Spinal cord (tissue), 10 donors: ENCODE measurements at places on chromosomes 13 and 19. TPM values are rescaled to one million over a fixed set of nuclear protein-coding genes. Genes with fewer than 3 reads are reported as not detected.

Gene CGB2
- total RNA-seq = not detected

Gene FUT6
- total RNA-seq = not detected

Gene SERP2
- 24.9 TPM for total RNA-seq

Gene MRPL4
- total RNA-seq = 13.7 TPM

Gene LYPD5
- total RNA-seq = 2.3 TPM

Gene PRODH2
- not detected for total RNA-seq

Gene DBP
- 6.2 TPM for total RNA-seq

Gene ZNF382
- 26.7 TPM for total RNA-seq

Gene CGB3
- total RNA-seq = 0.72 TPM

Gene PINLYP
- total RNA-seq = 3.4 TPM

Gene EDNRB
- 154 TPM for total RNA-seq

Gene MIR17HG
- 5.4 TPM for total RNA-seq

Gene SYNGR4
- not detected for total RNA-seq

Gene ALOX5AP
- total RNA-seq = 23.1 TPM

DNA sequence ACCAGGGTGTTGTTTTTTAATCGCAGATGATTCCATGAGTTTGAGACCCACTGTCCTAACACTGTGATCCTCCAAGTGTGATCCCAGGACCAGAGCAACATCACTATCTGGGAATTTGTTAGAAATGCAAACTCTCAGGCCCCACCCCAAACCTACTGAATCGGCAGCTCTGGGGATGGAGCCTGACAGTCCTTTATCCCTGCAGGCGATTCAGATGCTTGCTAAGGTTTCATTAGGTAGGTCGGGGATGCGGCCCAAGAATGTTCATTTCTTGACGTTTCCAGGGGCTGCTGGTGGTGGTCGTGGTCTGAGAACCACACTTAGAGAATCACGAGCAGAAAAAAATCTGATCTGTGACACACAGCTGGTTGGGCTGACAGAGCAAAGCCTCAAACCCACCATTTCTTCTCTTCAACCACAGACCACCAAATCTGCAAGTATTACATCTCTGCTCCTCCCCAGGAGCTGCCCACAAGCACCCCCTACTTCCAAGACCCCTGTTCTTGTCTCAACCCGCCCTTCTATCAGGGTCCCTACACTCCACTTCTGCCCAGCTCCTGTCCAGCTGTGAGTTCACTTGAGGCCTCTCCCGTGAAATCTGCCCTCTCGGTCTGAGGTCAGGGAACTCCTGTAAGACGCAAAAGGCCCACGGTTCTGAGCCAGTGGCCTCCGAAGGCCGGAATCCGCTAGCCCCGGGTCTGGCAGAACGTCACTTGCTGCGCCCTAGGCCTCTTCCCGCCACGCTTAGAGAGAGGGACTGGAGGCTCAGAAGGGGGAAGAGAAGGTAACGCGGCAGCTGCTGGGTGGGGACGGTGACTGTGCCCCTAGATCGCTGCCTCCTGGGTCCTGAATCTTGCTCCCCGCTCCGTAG lies 1.1 kb upstream of the FARP1 start:
- peaks cover 27% of the 10 kb centered on the region for H3K4me1 ChIP-seq
- no peak for DNase-seq
- H3K36me3 ChIP-seq = no peaks in the 10 kb centered on the region
- no peak overlapping the region for H3K27ac ChIP-seq
- peak overlapping the region; percentile 65 for H3K4me3 ChIP-seq

- no peaks in the 10 kb centered on the region for H3K36me3 ChIP-seq
- H3K27ac ChIP-seq = no peak overlapping the region
- no peak for DNase-seq
- no peak overlapping the region for H3K4me3 ChIP-seq
Measured at GRCh38 chr13:111394211-111394922, 73.9 kb downstream of the TEX29 start.

GRCh38 chr13:49388091-49388635 lies 55.7 kb downstream of the CAB39L start:
- no peaks in the 10 kb centered on the region for H3K36me3 ChIP-seq
- H3K27me3 ChIP-seq = no peaks in the 10 kb centered on the region
- no peaks in the 10 kb centered on the region for H3K4me1 ChIP-seq

DNA sequence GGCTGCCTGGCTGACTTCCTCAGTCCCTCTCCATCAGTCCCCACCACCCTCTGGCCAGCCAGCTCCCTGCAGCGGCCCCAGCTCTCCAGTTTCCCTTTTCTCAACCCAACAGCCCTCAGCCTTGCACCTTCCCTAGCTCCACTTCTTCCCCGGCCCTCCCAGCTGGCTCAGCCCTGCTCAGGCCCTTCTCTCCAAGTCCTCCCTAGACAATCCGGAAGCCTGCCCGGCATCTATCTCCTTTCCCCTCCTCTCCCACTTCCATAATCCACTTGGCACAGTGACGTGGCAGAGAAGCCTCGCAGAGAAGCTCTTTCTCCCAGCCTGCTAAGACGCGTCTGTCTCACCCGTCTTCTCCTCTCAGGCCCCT lies 1.1 kb downstream of the UBXN6 start:
- DNase-seq = no peak
- peaks cover 38% of the 10 kb centered on the region for H3K36me3 ChIP-seq
- peak overlapping the region; percentile 74 for H3K4me3 ChIP-seq
- no peaks in the 10 kb centered on the region for H3K27me3 ChIP-seq
- H3K4me1 ChIP-seq = peaks cover 27% of the 10 kb centered on the region

GRCh38 chr13:98975822-98976261 lies 2.0 kb downstream of the DOCK9 start:
- H3K4me3 ChIP-seq = peak overlapping the region; percentile 50
- peak overlapping the region; percentile 25 for H3K27ac ChIP-seq
- H3K4me1 ChIP-seq = peaks cover 12% of the 10 kb centered on the region
- H3K27me3 ChIP-seq = no peaks in the 10 kb centered on the region

DNA sequence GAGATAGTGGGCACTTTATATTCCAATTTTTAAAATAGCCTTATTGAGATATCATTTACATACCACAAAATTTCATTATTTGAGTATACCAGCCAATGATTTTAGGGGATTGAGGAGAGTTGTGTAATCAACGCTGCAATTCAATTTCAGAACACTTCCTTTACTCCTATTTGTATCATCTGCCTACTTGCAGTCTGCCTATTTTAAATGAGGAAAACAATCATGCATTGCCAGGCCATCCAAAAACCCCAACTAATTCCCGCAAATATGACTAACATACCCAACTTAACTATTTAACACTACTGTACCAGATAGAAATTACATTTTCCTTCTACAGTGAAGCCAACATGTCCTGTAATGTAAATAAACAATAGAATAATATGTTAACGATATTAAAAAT lies 26.7 kb downstream of the CAB39L start:
- H3K27ac ChIP-seq = no peak overlapping the region
- DNase-seq = no peak
- no peak overlapping the region for H3K4me3 ChIP-seq
- no peaks in the 10 kb centered on the region for H3K27me3 ChIP-seq

- no peak for DNase-seq
- no peaks in the 10 kb centered on the region for H3K27me3 ChIP-seq
- H3K27ac ChIP-seq = no peak overlapping the region
- H3K4me3 ChIP-seq = no peak overlapping the region
Measured at GRCh38 chr19:5407356-5407755, 47.9 kb upstream of the ZNRF4 start.

DNA sequence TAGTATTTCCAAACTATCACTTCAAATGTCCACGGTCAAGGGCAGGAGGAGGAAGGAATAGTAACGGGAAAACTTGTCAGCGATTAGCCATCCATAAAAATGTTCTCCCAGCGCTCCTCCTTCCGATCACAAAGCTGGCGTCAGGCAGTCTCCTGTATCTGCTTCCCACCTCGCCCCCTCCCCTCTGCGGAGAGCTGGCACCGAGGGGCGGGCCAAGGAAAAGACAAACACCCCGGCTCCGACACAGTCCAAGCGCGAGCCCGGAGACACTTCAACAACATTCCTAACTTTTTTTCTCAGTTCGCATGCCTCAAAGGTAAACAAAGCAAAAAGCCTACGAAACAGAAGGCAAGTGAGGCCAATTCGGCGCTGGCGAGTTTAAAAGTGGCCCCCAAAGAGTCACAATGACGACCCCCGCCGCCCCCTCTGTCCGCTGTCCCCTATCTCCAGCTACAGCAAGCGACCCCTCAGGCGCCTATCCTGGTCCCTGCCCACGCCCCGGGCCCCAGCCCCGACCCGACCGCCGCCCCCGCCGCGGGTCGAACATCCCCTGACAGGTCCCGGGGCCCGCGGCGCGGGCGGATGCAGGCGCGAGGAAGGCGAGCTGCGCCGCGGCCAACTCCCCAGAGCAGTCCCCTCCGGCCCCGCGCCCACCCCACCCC lies 736 bp downstream of the SMAD9 start:
- peak overlapping the region; percentile 72 for H3K4me3 ChIP-seq
- peak; percentile 45 for DNase-seq
- no peaks in the 10 kb centered on the region for H3K27me3 ChIP-seq
- H3K4me1 ChIP-seq = peaks cover 8% of the 10 kb centered on the region

- no peak overlapping the region for H3K4me3 ChIP-seq
- H3K27ac ChIP-seq = no peak overlapping the region
- no peaks in the 10 kb centered on the region for H3K27me3 ChIP-seq
- H3K4me1 ChIP-seq = peaks cover 2% of the 10 kb centered on the region
Measured at GRCh38 chr13:80313668-80314256, 27.2 kb downstream of the SPRY2 start.

- H3K4me1 ChIP-seq = no peaks in the 10 kb centered on the region
- no peak overlapping the region for H3K4me3 ChIP-seq
- no peak overlapping the region for H3K27ac ChIP-seq
- H3K27me3 ChIP-seq = no peaks in the 10 kb centered on the region
Measured at GRCh38 chr13:31413516-31413915, 213.7 kb downstream of the B3GLCT start.

DNA sequence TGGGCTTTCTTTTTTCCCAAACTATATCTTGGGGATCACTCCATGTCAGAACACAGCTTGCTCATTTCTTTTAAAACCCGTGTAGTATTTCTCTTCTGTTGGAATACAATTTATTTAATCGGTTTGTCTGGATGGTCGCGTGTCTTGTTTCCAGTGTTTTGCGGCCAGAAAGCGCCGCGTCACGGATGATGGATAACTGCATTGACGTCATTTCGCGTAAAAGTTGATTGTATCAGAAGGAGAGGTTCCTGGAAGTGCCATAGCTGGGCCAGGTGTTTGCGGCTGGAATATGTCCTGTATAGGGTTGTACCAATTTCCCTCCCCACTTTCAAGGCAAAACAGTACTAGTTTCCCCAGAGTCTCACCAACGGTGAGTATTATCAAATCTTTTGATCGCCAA lies 9.7 kb downstream of the ACTL9 start:
- H3K27ac ChIP-seq = no peak overlapping the region
- H3K27me3 ChIP-seq = no peaks in the 10 kb centered on the region
- H3K36me3 ChIP-seq = no peaks in the 10 kb centered on the region
- no peaks in the 10 kb centered on the region for H3K4me1 ChIP-seq

DNA sequence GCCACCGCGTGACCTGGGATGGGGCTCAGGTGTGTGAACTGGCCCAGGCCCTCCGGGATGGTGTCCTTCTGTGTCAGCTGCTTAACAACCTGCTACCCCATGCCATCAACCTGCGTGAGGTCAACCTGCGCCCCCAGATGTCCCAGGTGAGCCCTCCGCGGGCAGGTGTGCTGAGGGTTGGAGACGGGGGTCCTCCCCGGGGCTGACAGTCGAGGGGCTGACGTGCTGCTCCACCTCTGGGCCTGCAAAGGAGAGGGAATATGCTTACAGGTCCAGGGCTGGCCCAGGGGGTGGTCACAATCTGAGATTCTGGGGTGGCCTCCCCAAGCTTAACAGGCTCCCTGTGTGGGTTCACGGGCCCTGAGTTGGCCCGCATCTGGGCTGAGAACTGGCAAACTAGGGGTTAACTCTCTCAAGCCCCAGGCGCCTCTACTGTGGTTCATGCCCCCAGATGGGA lies 386 bp downstream of the VAV1 start:
- peak overlapping the region; percentile 12 for H3K4me3 ChIP-seq
- H3K27me3 ChIP-seq = peaks cover 4% of the 10 kb centered on the region
- H3K27ac ChIP-seq = no peak overlapping the region
- H3K36me3 ChIP-seq = no peaks in the 10 kb centered on the region
- DNase-seq = no peak
- H3K4me1 ChIP-seq = peaks cover under 1% of the 10 kb centered on the region

GRCh38 chr19:46470376-46470775 lies 987 bp downstream of the PNMA8A start:
- no peak for DNase-seq
- H3K27ac ChIP-seq = peak overlapping the region; percentile 69
- H3K27me3 ChIP-seq = no peaks in the 10 kb centered on the region
- peaks cover 40% of the 10 kb centered on the region for H3K4me1 ChIP-seq
- H3K36me3 ChIP-seq = peaks cover 29% of the 10 kb centered on the region

GRCh38 chr19:2188708-2189385 lies 25.1 kb downstream of the DOT1L start:
- no peaks in the 10 kb centered on the region for H3K27me3 ChIP-seq
- no peak overlapping the region for H3K27ac ChIP-seq
- H3K36me3 ChIP-seq = peaks cover 100% of the 10 kb centered on the region
- no peak overlapping the region for H3K4me3 ChIP-seq

DNA sequence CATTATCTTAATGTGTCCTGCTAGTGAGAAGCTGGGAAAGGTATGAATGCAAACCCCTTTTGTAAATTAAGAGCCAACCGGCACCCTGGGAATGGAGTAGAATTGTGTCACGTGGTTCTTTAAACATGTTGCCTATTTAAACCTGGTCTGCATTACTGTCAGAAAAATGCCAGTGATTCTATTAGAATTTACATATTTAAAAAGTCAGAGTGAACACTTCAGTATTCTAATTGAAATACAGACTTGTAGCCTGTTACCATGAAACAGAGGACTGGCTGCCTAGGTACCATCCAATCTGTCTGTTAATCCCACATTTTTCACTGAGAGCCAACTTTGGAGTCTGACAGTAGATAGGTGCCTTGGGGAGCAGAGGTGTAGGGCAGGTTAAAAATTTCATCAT lies 652.3 kb upstream of the ARGLU1 start:
- no peak overlapping the region for H3K27ac ChIP-seq
- H3K27me3 ChIP-seq = no peaks in the 10 kb centered on the region
- no peak overlapping the region for H3K4me3 ChIP-seq
- no peak for DNase-seq
- no peaks in the 10 kb centered on the region for H3K36me3 ChIP-seq

GRCh38 chr13:80083853-80084676 lies 256.9 kb downstream of the SPRY2 start:
- no peaks in the 10 kb centered on the region for H3K27me3 ChIP-seq
- H3K36me3 ChIP-seq = no peaks in the 10 kb centered on the region
- no peak overlapping the region for H3K4me3 ChIP-seq
- H3K4me1 ChIP-seq = no peaks in the 10 kb centered on the region
- DNase-seq = peak; percentile 84

DNA sequence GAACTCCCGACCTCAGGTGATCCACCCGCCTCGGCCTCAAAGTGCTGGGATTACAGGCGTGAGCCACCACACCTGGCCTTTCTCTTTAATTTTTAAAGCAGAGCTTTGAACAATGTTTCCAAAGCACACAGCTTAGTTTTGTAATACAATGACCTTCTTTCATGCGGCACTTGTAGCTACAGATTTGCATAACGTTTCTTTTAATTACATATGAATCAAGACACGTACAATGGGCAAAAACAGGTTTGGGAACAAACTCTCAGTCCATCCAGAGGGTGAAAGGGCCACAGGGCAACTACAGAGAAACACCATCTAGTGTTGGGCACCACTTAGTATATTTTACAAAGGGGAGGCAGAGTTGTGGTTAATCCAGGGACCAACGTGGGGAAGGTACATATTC lies 19.0 kb upstream of the S1PR4 start:
- H3K4me3 ChIP-seq = no peak overlapping the region
- no peak overlapping the region for H3K27ac ChIP-seq
- H3K4me1 ChIP-seq = peaks cover 8% of the 10 kb centered on the region
- no peaks in the 10 kb centered on the region for H3K27me3 ChIP-seq
